D721Med (cell line): ENCODE measurements at places on chromosomes 7 and 10.

DNA sequence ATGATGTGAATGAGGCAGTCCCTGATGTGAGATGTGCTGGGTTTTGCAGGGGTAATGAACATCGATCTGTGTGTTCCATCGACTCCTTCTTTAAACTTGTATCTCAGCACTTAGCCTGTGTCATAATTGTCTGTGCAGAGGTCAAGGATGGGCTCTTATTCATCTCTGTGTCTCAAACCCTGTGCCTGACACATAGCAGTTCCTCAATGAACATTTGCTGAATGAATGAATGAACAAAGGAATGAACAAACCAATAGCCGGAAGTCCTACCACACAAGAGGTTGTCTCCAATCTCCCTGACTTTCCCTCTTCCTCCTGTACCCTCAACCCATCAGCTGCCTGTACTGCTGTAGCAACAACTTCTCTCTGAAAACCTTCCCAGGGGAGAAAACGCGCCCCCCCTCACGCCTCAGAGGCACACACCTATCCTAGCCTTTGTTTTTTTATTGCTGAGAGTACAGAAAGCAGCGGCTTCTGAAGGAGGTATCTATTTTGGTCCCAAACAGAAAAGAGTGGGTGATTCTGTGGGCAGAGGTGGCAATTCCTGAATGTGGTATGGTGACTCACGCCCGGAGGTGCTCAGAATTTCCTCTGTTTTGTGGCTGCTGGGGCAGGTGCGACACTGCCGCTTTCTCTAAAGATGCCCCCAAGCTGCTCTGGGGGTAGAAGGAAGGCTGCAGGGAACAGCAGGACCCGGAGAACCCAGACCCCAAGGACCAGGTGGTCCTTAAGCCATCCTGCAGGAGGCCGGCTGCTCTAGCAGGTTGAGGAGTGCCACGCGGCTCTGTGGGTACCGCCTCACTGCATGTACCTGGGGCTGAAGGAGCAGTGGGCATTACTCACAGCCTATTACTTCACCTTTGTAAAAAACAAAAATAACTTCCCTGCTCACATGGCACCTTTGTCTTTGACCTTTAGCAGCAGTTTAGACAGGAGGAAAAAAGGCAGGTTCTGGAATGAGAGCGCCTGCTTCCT lies 9.6 kb downstream of the IL2RA start:
- no peak for DNase-seq

GRCh38 chr10:29392376-29393021 lies 103.6 kb downstream of the LYZL1 start:
- DNase-seq = peak; percentile 27

- no peak for DNase-seq
These were observed 103.4 kb downstream of the ITIH5 start for GRCh38 chr10:7563368-7563767.

DNA sequence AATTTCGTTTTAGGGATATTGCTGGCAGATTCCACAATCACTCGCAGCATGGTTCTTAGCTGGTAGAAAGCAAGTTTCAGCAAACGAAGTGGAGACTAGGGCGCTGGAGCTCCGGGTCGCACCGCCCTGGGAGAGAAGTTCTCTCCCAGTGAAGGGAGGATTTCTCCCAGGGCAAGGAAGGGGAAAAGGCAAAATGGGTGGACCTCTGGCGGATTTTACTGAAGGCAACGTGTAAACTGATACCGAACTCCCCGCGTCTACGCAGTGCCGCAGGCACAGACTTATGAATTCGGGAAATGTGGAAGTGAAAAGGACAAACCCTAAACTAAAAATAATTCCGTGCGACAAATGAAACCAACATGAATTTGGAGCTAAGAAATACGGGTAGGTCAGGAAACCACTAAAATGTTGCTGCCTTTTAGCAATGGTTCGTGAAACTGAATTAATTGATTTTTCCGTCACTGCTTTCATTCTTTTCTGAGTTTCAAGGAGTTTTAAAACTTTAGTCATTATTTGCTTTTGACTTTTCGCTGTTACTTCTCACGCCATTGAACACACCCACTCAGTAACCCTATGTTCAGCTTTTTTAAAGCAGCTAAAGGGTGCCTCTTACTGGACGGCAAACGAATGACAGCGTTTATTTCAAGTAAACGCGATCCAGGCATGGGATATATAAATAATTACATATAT lies at the start of gene MYOF:
Gene MYOF (minus strand): TSS at position 190 of the 690 bp plus-strand sequence. CDS start 140 bp downstream, at position 50.
- peak; percentile 46 for DNase-seq

DNA sequence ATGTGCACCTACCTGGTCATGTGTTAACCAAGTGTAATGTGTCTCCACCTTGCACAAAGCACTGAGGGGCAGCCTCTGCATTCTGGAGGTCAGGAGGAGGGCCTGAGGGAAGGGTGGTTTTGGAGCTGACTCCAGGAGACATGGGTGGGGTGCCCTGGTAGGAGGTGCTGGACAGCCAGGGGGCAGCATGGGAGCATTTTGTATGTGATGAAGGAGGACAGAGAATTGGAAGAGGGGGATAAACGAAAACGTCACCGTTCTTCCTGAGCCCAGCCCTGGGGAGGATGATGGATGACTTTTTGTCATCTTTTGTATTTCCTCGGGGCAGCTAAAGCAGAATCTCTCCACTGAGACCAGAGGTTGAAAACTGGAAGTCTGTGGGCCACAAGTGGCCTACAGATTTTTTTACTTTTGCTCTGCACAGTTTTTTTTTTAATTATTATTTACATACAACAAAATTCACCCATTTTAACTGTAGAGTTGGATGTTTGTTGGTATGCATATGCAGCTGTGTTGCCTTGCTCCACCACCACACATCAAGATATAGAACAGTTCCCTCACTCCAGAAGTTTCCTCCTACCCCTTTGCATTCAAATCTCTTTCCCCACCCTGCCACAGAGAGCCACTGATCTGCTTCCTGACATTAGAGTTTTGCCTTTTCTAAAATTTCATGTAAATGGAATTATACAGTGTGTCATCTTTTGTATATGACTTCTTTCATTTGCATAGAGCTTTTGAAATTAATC lies 242.5 kb downstream of the VTI1A start:
- no peak for DNase-seq

DNA sequence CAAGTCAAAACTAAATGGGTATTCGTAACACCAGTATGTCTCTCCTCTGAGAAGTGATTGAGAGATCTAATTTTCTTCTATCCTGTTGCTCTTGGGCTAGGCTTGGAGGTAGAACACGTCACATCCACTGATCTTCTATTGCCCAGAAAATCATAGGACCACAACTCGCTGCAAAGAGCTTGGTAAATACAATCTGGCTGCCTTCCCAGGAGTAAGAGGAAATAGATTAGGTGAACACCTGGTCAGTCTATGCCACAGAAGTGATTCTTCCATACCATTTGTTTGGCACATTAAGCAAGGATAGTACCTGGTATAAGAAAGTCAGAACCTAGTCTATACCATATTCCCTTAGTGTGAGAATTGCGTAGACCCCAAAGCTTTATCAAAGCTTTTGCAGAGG lies 129.3 kb upstream of the PHYHIPL start:
- DNase-seq = no peak

GRCh38 chr10:51910189-51910588 lies 210.8 kb upstream of the CSTF2T start:
- no peak for DNase-seq

DNA sequence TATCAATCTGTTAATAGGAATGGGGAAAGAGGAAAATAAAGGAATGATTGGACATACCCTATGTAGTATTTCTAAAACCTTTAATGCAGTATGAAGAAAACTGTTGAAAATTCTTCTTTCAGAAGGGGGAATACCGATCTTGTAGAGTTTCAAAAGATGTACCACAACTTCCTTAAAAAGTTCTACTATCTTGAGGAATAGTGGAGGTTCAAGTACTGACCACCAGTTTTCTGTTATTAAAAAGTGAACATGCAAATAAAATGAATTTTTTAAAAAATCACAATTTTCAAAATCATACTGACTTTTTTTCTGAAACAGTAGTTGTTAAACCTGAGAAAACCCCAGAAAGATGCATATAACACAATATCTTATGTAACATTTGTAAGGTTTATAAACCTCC lies 86.5 kb downstream of the HERC4 start:
- no peak for DNase-seq

GRCh38 chr7:110835849-110836248 lies 255.1 kb upstream of the LRRN3 start:
- DNase-seq = no peak

DNA sequence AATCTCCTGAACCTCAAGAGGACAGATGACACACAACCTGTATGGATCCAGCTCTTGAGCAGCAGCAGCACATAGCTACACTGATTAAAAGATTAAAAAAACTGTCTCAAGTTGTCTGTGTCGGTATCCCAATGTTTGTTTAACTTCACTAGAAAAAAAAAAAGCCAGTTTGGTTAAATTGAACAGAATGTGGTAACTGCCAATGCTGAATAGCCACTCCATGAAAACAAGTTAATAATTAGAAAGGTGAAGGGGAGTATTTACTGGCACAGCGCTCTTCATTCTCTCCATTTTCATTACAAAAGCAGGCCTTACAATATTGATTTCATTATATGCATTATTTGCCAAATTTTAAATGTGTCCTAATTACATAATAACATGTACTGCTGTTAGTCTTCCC lies 47.6 kb downstream of the GDI2 start:
- no peak for DNase-seq

DNA sequence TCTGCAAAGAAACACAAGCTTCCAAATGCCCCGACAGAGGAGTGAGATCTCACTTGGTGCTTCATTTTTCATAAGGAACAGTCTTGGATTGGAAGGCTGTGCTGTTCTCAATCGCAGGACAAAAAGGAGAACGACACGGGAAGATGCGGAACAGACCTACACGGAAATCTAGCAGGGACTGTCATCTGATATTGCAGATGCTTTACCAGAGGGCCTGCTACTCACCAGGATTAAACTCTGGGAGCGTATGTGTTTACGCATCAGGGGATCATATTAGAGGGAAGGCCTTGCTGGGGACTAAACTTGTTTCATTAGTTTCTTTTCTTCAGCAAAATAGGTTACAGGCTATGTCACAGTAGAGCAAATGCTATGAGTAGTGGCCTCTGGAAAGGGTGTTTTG lies 82.8 kb upstream of the EEPD1 start:
- no peak for DNase-seq

DNA sequence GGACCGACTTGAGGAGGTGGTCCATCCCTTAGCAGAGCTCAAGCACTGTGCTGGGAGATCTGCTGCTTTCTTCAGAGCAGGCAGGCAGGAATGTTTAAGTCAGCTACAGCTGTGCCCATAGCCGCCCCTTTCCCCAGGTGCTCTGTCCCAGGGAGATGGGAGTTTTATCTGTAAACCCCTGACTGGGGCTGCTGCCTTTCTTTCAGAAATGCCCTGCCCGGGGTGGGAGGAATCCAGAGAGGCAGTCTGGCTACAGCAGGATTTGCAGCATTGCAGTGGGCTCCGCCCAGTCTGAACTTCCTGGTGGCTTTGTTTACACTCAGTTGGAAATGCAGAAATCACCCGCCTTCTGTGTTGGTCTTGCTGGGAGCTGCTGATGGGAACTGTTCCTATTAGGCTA lies 51.2 kb upstream of the SEMA3A start:
- DNase-seq = no peak

- no peak for DNase-seq
These were observed 8.0 kb upstream of the KCNIP2 start for GRCh38 chr10:101851411-101852116.

DNA sequence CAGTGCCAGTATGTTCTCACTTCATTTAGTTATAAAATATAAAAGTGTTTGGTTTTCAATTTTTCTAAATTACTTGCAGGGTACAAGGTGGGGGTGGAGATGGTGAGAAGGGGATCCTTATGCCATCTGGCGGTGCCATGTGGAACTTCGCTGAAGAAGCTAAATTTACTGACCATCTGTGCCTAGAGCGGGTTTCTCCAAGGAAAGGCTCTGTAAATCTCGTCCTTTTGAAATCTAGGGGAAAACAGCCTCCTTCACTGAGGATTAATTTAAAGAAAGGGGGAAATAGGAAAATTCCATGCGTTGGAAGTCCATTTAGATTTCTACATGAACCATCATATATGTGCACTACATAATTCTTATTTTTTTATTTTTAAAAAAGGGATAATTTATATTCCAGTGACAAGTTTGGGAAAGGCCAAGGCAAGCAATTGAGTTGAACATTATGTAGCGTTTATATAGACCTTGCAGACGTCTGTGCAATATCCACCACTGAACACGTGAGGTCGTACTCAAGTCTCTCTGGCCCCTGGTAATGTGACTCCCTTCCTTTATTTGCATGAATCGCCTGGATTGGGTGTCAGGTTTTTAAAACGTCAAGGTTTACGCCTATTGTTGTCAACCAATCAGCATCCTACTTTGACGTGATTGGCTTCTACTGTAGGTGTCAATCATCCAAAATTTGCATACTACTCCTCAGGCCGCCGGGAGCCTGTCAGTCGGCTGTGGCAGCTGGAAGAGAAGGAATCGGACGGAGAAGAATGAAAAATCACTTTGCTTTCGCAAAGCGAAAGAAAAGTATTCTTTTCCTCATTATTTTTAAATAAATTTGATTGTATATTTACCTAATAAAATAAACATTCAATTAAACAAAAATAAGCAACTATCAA lies 297.1 kb upstream of the NFE2L3 start:
- DNase-seq = no peak

- DNase-seq = no peak
These were observed 14.1 kb downstream of the CALML5 start for GRCh38 chr10:5485290-5485689.

- no peak for DNase-seq
These were observed 296.9 kb downstream of the TNS3 start for GRCh38 chr7:47284691-47285635.

DNA sequence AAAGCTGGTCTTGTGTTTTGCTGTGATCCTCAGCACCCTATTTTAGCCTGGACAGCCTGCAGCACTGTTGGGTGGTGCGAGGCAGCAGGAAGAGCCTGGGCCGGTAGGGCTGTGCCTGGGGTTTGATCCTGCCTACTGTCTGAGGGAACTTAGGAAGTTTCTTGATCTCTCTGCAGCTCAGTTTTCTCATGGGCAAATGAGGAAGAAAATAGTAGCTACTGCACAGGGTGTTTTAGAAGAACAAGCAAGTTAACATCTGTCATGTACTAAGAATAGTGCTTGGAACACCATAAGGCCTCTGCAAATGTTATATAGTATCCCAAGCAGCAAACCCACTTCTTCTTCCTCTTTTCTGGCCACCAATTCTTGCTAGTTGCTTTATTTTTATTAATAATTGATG lies 12.0 kb upstream of the AGR2 start:
- no peak for DNase-seq

- DNase-seq = no peak
These were observed 9.9 kb upstream of the TM9SF3 start for GRCh38 chr10:96596422-96597407.

DNA sequence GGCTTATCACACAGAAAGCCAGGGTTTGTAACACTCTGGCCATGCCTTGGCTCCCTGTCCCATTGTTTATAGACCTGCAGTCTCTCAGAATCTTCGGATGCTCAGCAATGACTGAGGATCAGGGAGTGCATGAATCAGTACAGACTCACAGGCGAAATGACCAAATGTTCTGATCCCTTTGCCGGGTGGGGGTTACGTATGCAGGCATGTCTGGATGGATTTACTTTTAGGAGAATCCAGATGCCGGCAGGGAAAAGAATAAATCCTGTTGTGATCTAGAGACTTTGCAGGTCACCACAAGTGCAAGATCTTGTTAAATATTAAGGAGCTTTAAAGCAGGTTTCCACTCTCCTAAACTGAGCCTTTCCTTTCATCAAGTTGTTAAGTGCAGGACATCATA lies 149.5 kb downstream of the SFMBT2 start:
- no peak for DNase-seq
